Activated CD4-positive, alpha-beta T cell treated with anti-CD3 and anti-CD28 coated beads, Interleukin-10, Interleukin-2, amounts not matched to agents 100 ng/mL and 50 ng/mL, durations not matched to agents 16 hours and 8 hours (primary cell): ENCODE measurements at places on chromosomes 1 and 21.

DNA sequence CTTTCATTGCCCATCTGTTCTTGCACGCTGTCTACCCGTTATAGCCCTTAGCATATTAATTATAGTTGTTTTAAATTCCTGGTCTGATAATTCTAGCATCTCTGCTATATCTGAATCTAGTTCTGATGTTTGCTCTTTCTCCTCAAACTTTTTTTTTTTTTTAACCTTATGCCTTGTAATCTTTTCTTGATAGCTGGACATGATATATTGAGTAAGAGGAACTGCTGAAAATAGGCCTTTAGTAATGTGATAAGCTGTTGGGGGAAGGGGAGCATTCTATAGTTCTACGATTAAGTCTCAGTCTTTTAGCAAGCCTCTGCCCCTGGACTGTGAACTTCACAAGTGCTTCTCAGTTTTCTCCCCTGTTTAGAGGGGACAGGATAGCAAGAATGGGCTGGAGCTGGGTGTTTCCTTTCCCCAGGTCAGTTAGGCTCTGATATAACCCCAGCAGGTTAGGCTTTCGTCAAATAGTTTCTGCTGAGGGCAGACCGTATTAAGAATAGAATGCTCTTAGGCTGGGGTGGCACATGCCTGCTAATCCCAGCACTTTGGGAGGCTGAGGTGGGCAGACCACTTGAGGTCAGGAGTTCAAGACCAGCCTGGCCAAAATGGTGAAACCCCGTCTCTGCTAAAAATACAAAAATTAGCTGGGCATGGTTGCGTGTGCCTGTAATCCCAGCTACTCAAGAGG, 62.2 kb downstream of the ZFYVE9 start:
- DNase-seq = no peak

DNA sequence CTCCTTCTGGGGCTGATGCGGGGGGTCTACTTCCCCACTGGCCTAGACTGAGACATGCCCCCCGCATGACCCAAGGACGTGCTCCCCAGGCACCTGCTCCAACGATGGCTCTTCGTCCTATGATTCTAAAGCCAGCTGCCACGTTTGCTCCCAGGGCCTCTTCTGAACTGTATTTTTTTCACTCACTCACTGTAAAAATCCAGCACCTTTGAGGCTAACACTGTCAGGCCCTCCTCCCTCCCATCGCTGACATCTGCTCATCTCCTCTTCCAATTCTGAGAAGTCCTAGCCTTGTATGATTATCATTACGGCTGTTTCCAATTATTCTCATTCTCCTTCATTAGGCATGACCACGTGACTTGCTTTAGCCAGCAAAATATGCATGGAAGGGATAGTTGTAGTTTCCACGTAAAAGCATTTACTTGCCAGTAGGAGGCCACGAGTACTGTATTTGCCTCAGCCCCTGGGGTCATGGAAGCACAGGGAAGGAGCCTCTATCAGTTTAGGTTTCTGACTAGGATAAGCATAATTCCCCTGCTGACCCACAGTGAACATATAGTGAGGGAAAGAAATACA, 19.1 kb upstream of the EDN2 start:
- no peak for DNase-seq

GRCh38 chr1:240917976-240918375, 306.0 kb upstream of the GREM2 start:
- no peak for DNase-seq

GRCh38 chr1:22489823-22490222, 38.2 kb downstream of the ZBTB40 start:
- DNase-seq = no peak

GRCh38 chr1:51133045-51133444, 31.0 kb downstream of the C1orf185 start:
- no peak for DNase-seq

DNA sequence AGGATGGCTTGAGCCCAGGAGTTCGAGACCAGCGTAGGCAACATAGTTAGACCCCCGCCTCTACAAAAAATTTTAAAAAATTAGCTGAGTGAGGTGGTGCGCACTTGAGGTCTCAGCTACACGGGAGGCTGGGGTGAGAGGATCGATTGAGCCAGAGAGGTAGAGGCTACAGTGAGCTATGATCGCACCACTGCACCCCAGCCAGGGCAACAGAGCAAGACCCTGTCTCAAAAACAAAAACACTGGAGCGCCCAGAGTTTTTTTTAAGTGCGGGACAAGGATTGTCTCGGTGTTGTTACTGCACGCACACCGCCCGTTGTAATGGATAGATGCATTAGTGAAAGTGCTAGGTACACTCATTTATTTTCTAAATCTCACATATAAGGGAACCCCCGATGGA, 37.1 kb downstream of the PIK3CD start:
- no peak for DNase-seq

DNA sequence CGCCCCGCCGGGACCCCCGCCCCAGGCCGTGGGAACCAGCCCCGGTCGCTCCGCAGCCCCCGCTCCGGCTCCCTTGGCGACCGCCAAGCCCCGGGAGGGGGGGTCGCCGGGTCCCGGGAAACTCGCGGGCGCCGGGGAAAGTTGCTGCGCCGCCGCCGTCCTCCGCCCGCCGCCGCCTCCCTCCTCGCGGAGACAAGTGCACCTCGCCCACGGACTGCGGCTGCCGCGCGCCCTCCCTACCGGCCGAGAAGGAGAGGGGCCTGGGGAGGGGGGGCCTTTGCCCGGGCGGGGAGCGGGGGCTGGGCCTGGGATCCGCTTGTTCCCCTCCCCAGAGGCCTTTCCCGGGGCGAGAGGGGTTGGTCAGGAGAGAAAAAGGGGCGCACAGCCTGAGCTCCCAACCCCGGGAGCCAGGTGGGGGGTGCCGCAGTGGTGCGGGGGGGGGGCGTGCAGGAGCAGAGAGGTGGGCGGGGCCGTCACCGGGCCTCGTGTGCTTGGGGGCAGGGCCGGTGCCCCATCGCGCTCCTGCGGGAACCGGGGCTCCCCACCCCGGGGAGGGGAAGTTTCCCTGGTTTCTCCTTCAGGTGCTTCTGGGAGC, 592 bp downstream of the AGRN start:
- no peak for DNase-seq
